Esophagus squamous epithelium (tissue), 5 donors: ENCODE measurements at places on chromosomes 16 and 17. TPM values are rescaled to one million over a fixed set of nuclear protein-coding genes. Genes with fewer than 3 reads are reported as not detected.

DNA sequence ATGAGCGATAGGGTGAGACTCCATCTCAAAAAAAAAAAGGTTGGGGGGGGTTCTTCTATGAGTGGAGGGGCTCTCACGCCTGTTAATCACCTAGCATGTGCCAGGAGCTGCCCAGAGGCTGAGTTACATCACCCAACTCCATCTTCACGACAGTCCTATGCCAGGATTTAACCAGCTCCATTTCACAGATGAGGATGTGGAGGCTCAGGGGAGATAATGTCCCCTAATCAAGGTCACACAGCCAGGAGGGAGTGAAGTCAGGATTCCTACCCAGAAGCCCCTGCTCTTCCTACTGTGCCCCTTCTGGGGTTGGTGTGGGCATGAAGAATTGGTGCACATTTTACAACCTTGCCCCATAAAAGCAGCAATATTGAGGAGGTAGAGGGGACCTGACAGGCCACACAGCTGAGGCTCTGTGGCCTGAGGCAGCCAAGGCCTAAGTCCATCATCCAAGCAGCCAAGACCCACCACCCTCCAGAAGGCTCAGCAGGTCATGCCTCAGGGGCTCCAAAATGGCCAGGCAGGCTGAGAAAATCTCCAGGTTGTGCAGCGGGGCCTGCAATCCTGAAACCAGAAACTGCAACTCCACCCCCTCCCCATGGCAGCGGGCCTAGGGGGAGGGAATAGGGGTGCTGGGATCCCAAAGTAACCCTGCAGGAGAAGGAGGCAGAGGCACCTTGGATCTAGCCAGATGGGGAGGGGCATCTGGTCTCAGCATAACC, 6.9 kb downstream of the PPY start:
- no peak for DNase-seq

DNA sequence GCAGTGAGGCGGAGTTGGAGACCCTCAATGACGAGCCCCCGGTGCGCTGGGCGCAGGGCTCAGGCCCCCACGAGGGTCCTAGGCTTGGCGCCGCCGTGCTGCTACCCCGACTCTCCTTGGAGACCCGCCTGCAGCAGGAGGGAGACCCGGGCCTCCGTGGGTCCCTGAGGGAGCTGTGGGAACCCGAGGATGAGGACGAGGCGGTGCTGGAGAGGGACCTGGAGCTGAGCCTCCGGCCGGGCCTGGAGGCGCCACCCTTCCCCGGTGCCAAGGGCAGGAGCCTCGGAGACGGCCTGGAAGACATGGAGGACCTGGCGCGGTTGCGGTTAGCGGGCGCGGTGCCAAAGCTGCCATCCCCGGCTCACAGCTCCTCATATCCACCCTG, 2.3 kb downstream of the MYO15B start:
- no peak for DNase-seq

GRCh38 chr16:73057291-73058210, 9.6 kb upstream of the ZFHX3 start:
- DNase-seq, result no peak

GRCh38 chr16:86515777-86516622, 5.7 kb downstream of the FOXF1 start:
- DNase-seq, result no peak

DNA sequence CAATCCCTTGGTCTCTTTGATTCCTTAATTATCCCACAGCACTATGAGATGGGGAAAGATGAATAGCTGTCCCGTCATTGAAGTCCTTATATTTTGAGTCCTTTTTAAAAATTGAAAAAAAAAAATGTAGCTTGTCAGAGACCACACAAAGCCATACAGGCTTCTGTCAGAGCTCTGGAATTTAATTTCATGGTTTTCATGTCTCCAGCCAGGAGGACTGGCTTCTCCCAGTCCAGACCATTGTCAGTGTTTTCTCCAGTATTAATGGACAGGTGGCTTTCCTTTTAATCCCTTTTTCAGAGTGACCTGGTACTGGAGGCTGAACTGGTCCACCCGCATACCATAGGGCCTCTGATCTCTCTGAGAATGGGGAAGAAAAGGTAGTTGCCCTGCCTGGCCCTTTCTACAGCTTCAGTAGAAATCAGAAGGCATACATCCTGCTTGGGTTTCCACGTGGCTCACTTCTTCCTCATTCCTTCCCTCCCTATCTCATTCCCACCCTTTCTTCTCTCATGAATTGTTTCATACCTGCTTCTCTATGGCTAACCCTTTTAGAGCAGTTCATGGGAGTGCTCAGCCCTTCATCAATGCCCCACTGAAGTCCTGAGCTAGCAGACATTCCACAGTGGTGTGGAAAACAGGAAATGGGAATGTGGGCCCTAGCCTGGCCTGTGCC, 29.1 kb downstream of the TRIM16 start:
- DNase-seq, result no peak

DNA sequence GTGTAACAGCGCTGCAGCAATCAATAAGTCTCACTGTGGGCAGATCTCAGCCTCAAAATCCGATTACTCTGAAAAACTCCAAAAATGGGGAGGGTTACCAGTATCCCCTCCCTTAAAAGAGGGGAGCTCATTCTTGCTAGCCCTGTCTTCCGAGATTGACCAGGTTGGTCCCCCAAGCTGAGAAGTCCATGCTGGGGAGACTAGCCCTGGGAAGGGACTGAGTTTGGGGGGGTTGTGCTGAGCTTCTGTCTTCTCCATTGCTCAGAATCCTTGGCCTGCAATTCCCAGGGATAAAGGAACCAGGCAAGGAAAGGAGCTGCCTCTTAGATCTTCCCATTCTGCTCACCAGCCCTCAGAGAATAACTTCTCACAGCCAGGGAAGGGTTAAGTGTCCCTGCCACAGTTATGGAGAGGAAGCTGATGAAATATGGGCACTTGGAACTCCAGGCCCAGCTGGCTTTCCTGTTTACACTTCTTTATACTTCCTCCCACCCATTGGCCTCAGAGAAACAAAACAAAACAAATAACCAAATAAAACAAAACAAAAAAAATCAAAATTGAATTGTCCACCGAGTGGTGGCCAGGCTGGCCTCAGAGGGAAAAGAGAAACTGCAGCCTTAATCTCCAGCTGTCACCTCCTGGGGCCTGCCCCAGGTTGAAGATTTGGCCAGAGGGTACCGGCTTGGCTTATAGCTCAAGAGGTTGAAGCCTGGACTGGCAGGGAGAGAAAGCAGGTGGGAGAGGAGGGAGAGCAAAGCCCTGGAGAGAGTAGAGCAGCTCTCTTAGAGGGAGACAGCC, 2.6 kb downstream of the HOXB3 start:
- DNase-seq, result no peak

- no peak for DNase-seq
Observed at GRCh38 chr17:28616281-28616680, 2.3 kb upstream of the RSKR start.

DNA sequence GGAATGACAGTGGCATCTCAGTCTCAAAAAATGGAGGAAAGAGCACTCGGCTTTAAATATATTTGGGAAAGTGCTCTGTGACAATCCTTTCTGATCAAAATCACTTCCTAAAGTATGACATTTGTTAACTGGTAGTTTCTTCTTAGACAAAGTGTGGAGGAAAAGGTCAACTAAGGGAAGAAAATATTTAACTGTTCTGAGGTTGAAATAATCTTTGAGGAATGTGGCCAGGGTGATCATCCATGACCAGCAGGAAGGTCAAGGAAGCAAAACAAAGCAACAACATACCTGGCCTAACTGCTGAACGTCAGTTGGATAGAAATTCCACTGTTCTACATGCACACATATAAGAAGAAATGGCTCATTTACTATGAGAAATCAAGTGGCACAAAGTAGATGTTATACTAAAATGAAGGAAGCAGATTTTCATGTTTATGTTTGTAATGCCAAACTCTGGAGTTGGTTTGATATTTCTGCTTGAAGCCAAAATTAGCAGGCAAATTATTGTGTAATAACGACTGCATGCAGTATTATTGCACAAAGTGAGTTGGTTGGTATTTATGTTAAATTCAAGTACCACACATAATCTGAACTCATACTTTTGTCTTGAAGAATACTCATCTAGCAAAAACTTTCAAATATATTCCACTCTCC, 87.3 kb upstream of the CORO6 start:
- no peak for DNase-seq

- DNase-seq, result no peak
Observed at GRCh38 chr17:29294580-29294900, 592 bp upstream of the NUFIP2 start.

NPIPB13 gene
- total RNA-seq, result 2.4 TPM
